Fibroblast of upper back skin (primary cell): ENCODE measurements at places on chromosomes 6 and 20.

DNA sequence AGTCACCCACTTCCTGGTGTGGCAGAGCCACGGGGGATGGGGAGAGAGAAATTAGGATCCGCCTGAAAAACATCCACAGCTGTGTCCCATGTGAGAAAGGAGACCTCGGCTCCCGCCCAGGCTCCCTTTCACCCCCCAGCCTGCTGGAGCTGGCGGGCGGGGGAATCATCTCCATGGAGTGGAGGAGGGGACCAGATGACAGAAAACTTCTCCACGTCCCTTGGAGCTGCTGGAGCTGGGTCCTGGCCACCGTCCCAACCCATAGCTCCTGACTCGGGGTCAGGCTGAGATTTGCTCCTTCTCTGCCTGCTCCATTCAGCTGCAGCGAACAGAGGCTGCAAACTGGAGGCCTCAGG, 113.8 kb downstream of the CEBPB start:
- peak; percentile 96 for DNase-seq

GRCh38 chr20:36491901-36492617, 49.3 kb upstream of the MYL9 start:
- DNase-seq = peak; percentile 41

GRCh38 chr6:72621291-72622093, at the start of gene KCNQ5:
Gene KCNQ5 (plus strand): TSS chr6:72622064.
- no peak for DNase-seq

- DNase-seq = peak; percentile 84
Observed at GRCh38 chr20:57065646-57066045, 200.8 kb downstream of the BMP7 start.

DNA sequence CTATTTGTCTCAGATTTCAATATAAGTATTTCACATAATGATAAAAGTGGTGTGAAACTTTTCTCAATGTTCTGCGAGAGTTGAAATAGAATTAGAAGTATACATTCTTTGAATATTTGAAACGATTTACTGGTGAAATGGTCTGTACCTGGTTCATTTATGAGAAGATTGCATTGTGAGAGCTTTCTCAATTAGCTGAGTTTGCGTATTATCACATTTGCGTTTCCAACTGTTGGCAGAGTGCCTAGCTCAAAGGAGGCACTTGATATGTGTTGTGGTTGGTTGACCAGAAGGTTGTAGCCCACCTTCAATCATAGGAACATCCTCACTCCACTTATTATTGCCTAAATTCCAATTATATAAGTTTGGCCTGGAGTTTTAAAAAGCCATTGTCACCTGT, 58.8 kb upstream of the EXOC2 start:
- no peak for DNase-seq

DNA sequence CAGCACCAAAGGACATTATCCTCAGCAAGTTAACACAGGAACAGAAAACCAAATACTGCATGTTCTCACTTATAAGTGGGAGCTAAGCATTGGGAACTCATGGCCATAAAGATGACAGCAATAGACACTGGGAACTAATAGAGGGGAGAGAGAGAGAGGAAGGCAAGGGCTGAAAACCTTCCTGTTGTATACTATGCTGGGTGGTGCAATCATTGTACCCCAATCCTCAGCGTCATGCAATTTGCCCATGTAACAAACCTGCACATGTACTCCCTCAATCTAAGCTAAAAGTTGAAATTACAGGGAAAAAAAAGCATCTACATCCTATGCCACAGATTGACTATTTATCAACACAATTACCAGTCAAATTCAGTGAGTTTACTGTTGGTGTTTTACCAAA, 20.0 kb upstream of the VNN1 start:
- no peak for DNase-seq

- DNase-seq = no peak
Observed at GRCh38 chr6:167162591-167162990, 4.8 kb upstream of the GPR31 start.

GRCh38 chr6:104682722-104683643, 176.7 kb downstream of the HACE1 start:
- DNase-seq = peak; percentile 22
